ENCODE measurements at places on chromosomes 4 and X.
A peak's percentile ranks its signal among the peaks of the same experiment; 100 is the strongest.

DNA sequence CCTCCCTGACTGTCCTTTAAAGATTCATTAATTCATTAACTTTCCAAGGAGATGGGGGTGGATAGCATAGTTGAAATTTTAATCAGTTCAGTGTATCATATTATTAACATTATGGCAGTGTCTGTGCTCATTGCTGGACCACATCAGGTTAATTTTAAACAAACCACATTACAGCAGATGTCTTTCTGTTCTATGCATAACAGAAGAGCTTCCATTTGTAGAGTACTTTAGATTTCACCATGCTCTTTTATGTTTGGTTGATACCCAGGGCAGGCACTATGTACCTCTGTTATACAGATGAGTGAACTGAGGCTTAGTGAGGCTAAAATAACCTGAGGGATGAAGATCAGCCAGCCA lies 41.1 kb downstream of the AFF2 start:
- DNase-seq: no peak

- no peak for DNase-seq
Observed at GRCh38 chr4:57333684-57334083, 223.5 kb upstream of the IGFBP7 start.

GRCh38 chrX:63281465-63281864 lies 69.7 kb downstream of the SPIN4 start:
- no peak for DNase-seq

DNA sequence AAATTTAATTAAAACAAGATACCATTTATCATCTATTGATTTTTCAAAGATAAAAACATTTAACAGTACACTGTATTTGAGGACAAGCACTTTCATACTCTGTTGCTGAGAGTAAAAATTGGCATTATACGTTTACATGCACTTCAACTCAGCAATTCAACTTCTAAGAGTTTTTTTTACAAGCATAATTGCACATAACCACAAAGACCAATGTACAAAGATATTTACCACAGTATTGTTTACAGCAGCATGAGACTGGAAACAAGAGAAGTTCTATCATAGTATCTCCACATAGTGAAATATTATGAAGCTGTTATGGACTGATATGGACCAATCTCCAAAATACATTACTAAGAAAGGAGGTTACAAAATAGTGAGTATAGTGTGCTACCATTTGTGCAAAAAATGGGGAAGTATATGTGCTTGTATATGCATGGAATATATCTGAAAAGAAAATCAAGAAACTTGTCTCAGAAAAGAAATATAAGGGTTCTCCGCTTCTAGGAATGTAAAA lies 10.9 kb downstream of the GAB3 start:
- DNase-seq: no peak

GRCh38 chr4:167020410-167020809 lies 213.9 kb downstream of the SPOCK3 start:
- no peak for DNase-seq

GRCh38 chrX:22950269-22951266 lies 49.2 kb upstream of the DDX53 start:
- DNase-seq: peak; percentile 40

GRCh38 chr4:119489305-119489704 lies 139.3 kb downstream of the PDE5A start:
- no peak for DNase-seq

DNA sequence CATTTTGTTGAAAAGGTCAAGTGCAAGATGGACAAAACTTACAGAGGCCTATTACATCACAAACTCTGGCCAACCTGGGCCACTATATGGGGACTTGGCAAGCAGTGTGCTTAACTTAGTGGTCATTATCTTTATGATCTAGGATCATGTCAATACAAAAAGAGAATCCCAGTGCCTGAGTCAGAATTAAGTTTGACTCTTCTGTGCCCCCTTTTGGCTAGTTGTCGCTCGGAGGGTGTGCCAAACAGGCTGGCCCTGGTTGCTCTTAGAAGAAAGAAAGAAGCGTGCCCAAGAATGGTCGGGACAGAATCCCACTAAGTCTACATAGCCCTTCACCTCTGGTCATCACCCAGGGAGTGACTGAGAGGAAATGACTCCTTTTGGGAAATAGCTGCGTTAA lies 100.1 kb downstream of the EIF4E start:
- no peak for DNase-seq

DNA sequence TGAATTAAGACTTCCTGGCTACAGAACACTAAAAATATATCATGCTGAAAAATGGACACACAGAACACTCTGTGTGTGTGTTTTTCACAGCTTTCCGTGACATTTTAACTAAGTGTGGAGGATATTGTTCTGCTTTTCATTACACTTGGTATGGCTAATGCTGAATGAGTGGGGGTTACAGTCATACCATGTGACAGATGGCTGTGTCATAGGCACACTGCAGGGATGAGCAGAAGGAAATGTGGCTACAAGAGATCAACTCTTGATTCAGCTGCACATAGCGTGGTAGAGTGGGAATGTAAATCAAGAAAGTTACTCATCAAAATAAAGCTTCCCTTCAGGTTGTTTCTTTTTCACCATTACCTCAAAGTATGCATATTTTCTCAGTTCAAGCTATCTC lies 669.8 kb downstream of the IQCM start:
- DNase-seq: no peak

GRCh38 chr4:176320976-176321361 lies 1.2 kb downstream of the SPCS3 start:
- no peak for DNase-seq

- DNase-seq: no peak
Observed at GRCh38 chrX:9349572-9350494, 115.0 kb upstream of the TBL1X start.

- DNase-seq: no peak
Observed at GRCh38 chrX:17738737-17739535, 1.6 kb downstream of the SCML1 start.

DNA sequence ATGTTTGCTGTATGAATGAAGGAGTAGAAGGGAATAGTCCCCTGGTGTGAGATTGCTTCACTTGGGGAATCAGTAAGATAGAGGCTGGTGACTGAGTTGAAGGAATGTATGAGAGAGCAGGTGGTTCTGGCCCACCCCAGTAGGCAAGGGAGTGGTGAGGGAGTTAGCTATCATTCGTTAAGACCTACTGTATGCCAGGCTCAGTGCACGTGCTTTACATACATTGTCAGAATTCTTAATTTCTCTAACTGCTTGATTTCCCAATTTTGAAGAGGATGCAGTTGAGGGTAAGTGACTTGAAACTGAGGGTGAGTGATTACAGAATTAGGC lies 700 bp downstream of the VMA21 start:
- no peak for DNase-seq

DNA sequence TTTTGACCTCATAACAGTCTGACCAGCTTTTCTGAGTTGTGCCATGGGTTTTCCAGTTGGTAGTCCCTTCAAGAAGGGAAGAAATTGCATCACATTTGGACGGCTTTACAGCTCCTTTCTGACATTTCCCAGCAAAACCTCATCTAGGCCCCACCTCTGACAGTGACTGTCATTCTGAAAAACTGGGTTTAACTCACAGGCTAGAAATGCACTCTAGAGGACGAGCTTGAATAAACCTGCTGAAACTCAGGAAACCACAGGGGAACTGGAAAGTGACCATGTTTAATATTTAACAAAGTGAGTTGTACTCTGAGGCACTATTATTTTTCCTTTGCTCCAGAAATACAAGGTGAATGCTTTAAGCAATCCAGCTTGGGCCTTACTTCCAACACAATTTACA lies 434.3 kb upstream of the RASGEF1B start:
- no peak for DNase-seq

DNA sequence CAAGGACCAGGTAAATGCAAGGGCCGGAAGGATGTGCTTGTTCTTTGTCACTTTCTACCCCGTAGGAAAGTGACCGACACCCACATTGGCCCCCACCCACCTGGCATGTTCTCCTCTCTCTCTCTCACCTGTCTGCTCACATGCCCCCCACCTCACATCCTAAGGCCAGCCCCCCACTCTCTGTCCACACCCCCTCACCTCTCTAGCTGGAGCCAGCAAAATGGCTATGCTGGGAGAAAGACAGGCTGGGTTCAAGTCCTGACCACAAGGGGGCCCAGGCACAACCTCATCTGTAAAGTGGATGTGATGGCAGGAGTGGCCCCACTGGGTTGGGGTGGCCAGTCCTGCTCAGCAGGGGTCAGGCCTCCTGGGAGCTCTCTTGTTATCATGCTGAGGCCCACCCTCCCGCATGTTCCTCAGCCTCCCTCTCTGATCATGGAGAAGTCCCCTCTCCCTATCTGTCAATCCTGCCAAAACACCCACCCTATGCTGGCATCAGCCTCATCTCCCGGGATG lies 1.7 kb upstream of the PPP2R2C start:
- no peak for DNase-seq

DNA sequence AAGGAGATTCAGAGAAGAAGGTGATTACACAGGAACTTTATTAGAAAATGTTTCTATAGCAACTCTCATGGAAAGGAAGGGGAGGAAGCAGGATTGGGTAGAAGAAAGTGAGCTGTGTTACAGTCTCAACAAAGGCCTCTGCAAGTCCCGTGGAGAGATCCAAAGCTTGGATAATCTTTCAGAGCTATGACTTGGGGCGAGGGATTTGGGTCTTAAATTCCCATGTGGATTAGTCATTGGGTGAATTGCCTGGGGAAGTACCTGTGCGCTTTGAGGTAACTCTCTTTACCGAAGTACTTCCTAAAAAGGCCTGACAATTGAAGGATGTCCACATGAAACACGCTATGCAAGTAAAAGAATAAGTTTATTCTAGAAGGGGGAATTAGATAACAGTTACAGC lies 133.8 kb upstream of the ANKRD50 start:
- no peak for DNase-seq

GRCh38 chrX:39307488-39307887 lies 506.2 kb downstream of the MID1IP1 start:
- no peak for DNase-seq

DNA sequence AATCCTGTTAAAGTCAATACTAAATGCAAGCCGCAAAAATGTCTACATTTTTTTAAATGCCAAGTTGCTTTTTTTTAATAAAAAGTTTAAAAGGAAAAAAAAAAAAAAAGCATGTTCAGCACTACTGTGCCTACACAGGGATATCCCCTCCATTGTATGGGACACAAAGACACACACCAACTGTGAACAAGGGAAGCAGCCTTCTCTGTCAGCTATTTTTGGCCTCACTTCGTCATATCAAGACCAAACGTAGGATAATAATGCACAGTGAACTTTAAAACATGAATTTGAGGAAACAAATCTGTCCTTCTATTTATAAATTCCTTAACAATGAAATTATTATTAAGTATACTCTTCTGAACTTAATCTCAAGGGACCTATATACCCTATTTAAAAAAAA lies 4.4 kb downstream of the FBXW7 start:
- DNase-seq: no peak

DNA sequence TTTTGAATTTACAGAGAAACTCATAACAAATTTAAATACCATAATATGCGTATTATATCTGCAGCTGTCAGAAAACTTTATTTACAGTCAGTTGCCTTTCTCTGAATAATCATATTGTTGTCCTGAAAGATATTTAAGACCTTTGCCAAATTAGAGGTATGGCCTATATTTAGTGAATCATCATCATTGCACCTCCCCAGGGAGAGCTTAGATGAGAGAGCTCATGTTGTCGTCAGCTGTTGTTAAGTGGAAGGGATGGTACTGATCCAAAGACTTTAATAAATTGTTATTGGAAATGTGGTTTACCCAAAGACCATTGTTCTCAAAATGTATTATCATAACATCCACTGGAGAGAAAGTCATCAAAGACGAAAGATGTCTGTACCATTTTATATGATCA lies 128.6 kb downstream of the HTR2C start:
- no peak for DNase-seq

Data from brain pericyte (primary cell).